ENCODE measurements at places on chromosomes 1 and 21. TPM values are rescaled to one million over a fixed set of nuclear protein-coding genes. Genes with fewer than 3 reads are reported as not detected.

- no peak within 1 kb of the TSS for H3K27ac ChIP-seq
- DNase-seq = no peak
- no peaks in the 10 kb centered on the region for H3K27me3 ChIP-seq
- peak within 1 kb of the TSS; percentile 4 for H3K4me3 ChIP-seq
These were observed at the start of gene MSH4 for GRCh38 chr1:75796376-75797272. Gene MSH4, plus strand, starts transcription at chr1:75796882. Its CDS starts 104 bp downstream, at chr1:75796986.

GRCh38 chr1:69433073-69433472 lies 134.6 kb upstream of the LRRC7 start:
- H3K4me3 ChIP-seq = no peak overlapping the region
- no peaks in the 10 kb centered on the region for H3K4me1 ChIP-seq
- no peaks in the 10 kb centered on the region for H3K36me3 ChIP-seq
- no peaks in the 10 kb centered on the region for H3K27me3 ChIP-seq
- DNase-seq = no peak
- H3K27ac ChIP-seq = no peak overlapping the region

Gene ALX3
- total RNA-seq = not detected

DNA sequence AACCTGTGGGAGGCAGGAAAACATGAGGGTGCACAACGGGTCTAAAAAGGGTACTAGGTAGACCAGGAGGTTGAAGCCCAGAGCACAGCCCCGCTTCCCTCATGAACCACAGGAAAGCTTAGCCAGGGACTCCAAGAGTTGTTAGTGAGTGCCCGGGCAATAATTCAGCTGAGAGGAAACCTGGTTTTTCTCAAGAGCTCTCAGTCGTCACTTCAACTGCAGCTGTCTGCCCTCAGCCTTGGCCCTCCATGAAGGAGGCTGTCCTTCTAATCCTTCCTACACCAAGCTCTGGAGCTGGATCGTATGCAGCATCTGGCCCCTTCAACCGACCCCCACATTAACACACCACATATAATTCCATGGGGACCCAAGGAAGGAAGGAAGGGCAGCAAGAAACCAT lies 77.0 kb upstream of the BACE2 start:
- peaks cover 13% of the 10 kb centered on the region for H3K4me1 ChIP-seq
- no peaks in the 10 kb centered on the region for H3K36me3 ChIP-seq
- H3K4me3 ChIP-seq = no peak overlapping the region
- no peak for DNase-seq
- H3K27ac ChIP-seq = no peak overlapping the region

Gene AMY1C
- total RNA-seq = not detected

GRCh38 chr1:117634631-117635030 lies 28.8 kb downstream of the TENT5C start:
- no peaks in the 10 kb centered on the region for H3K36me3 ChIP-seq
- no peak overlapping the region for H3K27ac ChIP-seq
- H3K4me1 ChIP-seq = no peaks in the 10 kb centered on the region

Gene CCDC18
- total RNA-seq = 2.2 TPM

Gene CRNN
- not detected for total RNA-seq

DNA sequence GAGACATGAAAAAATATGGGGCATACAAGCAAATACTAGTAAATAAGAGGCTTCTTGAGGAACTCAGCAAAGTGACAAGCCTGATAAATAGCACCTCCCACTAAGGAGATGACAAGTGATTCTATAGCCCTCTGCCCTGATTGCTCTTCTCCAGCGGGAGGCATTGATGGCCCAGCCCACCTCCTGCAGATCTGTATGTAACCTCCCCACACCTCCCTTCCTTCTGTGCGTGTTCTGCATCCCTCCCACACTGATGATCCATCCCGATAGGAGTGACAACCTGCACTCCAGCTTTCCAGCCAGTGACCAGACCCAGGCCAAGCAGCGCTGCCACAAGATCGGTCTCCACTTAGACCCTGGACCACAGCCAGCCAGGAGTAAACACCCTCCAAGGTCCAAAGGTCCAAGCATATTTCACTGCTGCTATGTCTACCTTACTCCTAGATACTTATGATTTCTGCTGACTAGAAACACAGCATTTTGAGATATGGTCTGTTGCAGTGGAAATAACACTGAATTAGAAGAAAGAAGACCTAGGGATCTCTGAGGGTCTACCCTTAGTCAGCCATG lies 176.1 kb downstream of the BRINP2 start:
- no peaks in the 10 kb centered on the region for H3K36me3 ChIP-seq
- H3K27ac ChIP-seq = no peak overlapping the region
- no peaks in the 10 kb centered on the region for H3K27me3 ChIP-seq
- DNase-seq = no peak
- no peak overlapping the region for H3K4me3 ChIP-seq
- peaks cover 12% of the 10 kb centered on the region for H3K4me1 ChIP-seq

GRCh38 chr1:92916899-92917298 lies 44.4 kb downstream of the DIPK1A start:
- H3K27me3 ChIP-seq = no peaks in the 10 kb centered on the region
- H3K36me3 ChIP-seq = no peaks in the 10 kb centered on the region
- no peak for DNase-seq
- no peaks in the 10 kb centered on the region for H3K4me1 ChIP-seq
- no peak overlapping the region for H3K4me3 ChIP-seq
- no peak overlapping the region for H3K27ac ChIP-seq

Gene MNDA
- 1.9 TPM for total RNA-seq

DNA sequence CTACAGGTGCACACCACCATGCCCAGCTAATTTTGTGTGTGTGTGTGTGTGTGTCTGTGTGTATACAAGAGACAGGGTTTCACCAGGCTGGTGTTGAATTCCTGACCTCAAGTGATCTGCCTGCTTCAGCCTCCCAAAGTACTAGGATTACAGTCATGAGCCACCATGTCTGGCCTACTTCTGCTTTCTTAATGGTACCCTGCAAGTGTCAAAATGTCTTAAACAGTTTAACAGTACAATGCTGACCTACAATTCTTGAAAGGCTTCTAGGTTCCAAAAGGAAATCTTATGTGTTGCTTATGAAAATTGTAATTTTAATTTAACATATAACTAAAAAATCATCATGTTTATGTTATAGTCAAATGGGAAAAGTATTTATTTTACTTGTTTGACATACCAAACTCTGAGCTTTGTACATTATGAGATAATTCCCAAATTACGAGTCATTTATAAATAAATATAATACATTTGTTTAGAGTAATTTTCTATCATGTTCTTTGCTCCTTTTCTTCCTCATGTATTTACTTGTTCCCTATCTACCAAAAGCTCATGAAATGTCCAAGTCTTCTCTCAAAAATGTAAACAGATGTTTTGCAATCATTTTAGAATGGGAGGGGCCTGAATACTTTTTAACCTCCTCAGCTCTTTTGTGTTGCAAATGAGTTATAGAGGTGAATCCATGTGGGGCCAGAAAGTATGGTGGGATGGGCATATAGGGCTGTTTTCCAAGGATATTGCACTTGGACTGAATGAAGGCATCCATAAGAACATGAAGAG lies 8.4 kb upstream of the VCAM1 start:
- H3K4me1 ChIP-seq = no peaks in the 10 kb centered on the region
- no peak overlapping the region for H3K27ac ChIP-seq
- no peaks in the 10 kb centered on the region for H3K27me3 ChIP-seq
- no peak for DNase-seq
- no peaks in the 10 kb centered on the region for H3K36me3 ChIP-seq
- no peak overlapping the region for H3K4me3 ChIP-seq

Gene RNF186
- not detected for total RNA-seq

GRCh38 chr1:103790172-103790571 lies 40.5 kb downstream of the AMY1C start:
- H3K4me1 ChIP-seq = no peaks in the 10 kb centered on the region
- H3K27ac ChIP-seq = no peak overlapping the region
- H3K36me3 ChIP-seq = no peaks in the 10 kb centered on the region
- DNase-seq = no peak

GRCh38 chr1:212234431-212235395 lies 50.5 kb upstream of the PPP2R5A start:
- peaks cover 27% of the 10 kb centered on the region for H3K4me1 ChIP-seq
- H3K36me3 ChIP-seq = no peaks in the 10 kb centered on the region
- H3K27ac ChIP-seq = peak overlapping the region; percentile 63
- no peaks in the 10 kb centered on the region for H3K27me3 ChIP-seq

Gene KCNE2
- total RNA-seq = not detected

DNA sequence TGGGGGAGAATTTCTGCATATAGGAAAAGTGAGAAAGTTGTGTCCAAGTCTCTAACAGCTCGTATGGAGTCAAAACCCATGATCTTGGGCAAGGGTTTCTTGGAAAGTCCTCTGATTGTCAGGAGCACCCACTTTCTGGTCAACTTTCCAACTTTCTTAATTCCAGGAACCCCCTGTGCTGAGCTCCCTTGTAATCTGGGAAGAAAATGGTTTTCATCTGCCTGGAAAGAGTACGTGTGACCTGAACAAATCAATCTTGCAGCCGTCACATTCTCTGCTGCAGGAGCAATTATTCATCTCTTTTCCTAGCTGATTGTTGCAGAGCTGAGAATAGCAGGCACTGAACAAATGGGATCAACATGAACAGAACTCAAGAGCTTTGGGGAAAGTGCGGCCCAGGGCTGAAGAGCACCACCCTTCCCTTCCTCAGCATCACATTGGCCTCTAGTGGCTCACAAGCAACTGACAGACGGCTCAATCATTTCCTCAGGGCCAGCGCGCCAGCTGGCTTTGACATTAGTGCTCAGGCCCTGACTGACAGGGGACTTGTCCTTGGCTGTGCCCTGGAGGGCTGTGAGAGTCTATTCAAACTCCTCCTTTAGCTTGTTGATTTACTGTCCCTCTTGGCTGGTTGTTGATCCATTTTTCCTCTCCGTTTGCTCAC lies 295.2 kb downstream of the HLX start:
- H3K36me3 ChIP-seq = no peaks in the 10 kb centered on the region
- H3K27ac ChIP-seq = no peak overlapping the region
- no peaks in the 10 kb centered on the region for H3K27me3 ChIP-seq
- no peak overlapping the region for H3K4me3 ChIP-seq
- no peaks in the 10 kb centered on the region for H3K4me1 ChIP-seq

DNA sequence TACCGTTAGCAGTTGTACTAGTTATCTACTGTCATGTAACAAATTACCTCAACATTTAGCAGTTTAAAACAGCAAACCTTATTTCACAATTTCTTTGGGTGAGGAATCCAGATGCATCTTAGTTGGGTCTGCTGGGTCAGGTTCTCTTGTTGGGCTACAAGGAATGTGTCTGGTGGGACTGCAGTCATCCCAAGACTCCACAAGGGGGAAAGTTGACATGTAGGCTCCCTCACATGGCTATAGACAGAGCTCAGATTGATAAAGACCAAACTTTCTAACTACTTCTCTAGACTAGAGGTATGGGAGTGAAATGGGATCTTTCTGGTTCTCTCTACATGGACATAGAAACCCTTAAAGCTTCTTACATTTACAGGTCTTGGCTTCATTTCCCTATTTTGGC lies 160.9 kb downstream of the UCK2 start:
- no peak overlapping the region for H3K27ac ChIP-seq
- H3K36me3 ChIP-seq = no peaks in the 10 kb centered on the region
- no peak overlapping the region for H3K4me3 ChIP-seq

DNA sequence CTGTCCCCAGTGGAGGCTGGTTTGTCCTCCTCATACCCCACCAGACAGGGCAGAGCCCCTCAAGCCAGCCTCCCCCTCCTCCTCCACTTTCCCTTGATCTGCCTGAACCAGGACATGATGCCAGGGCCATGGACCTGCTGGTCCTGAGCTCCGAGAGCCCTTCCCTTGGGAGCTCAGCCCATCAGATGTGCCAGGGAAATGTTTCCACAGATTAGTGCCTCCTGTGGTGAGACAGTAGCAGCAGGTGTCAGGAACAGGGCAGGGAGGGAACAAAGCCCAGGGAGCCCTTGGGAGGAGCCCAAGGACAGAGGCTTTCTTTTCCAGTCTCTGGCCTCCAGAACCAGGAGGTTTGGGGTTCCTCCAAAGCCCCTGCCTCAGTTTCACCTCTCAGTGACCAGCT lies 14.6 kb upstream of the SLC41A1 start:
- H3K4me3 ChIP-seq = no peak overlapping the region
- H3K4me1 ChIP-seq = no peaks in the 10 kb centered on the region
- DNase-seq = no peak
- no peak overlapping the region for H3K27ac ChIP-seq
- H3K27me3 ChIP-seq = no peaks in the 10 kb centered on the region

Gene PDC
- total RNA-seq = not detected

DNA sequence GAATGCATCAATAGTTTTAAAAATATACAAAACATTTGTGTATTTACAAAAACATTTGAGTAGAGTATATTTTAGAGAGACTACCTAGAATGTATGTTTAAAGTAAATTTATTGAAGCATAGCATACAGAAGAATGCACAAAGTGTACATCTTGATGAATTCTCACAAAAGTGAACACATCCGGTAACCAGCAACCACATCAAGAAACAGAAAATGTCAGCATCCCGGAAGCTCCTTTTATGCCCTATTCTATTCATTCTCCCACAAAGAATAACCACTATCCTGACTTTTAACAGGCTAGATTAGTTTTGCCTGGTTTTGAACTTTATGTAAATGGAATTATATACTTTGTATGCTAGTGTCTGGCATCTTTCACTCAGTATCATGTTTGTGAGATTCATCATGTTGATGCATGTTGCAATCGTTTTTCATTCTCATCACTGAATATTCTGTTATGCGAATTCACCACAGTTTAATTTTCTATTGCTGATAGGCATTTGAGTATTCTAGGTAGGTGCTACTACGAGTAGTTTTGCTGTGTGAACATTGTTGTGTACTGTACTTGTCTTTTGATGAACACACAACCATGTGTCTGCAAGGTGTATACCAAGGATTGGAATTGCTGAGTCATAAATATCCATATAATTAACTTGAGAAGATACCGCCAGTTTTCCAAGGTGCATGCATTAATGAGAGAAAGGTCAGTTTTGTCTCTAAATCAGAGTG lies 75.4 kb downstream of the CACHD1 start:
- no peak for DNase-seq
- H3K27ac ChIP-seq = no peak overlapping the region
- H3K36me3 ChIP-seq = no peaks in the 10 kb centered on the region
- no peaks in the 10 kb centered on the region for H3K4me1 ChIP-seq
- no peaks in the 10 kb centered on the region for H3K27me3 ChIP-seq
- H3K4me3 ChIP-seq = no peak overlapping the region

DNA sequence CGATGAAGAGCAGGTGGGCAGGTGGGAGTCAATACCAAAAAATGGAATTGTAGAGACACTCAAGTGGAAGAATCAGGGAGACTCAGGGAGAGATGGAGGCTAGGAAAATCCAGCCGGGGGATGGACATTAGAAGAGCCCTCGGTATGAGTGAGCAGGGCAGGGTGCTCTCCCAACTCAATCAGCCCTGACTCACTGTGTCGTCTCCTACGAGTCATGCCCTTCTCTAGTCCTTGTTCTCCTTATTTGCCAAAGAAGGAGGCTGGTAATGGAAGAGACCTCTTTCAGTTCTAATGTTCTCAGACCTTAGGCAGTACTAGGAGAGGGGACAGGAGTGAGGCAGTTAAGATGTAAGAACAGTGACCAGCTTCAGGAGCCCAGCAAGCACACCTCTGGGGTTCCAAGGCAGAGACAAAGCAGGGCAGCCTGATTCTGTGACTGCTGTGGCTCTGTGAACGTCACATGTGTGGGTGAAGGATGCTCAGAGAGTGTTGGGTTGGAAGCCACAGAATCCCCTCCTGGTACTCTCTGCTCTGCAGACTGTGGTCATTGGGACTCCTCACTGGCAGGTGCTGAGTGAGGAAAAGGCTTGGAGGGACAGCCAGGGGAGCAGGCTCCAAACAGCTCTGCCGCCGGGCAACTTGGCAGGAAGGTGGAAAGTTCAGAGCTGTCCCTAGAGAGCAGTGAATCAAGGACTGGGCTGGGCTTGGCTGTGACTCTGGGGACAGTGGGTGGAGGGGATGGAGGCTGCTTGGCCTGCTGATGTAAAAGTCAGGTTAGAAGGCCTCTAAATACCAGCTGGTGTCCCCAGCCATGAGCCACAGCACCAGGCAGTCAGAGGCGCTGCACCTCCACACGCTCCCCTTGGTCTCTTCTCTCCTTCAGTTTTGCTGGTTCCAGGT lies 11.1 kb upstream of the GJA5 start:
- H3K4me1 ChIP-seq = peaks cover 12% of the 10 kb centered on the region
- no peaks in the 10 kb centered on the region for H3K36me3 ChIP-seq
- DNase-seq = no peak
- peak overlapping the region; percentile 1 for H3K4me3 ChIP-seq
- H3K27me3 ChIP-seq = no peaks in the 10 kb centered on the region
